ENCODE measurements at places on chromosomes 12 and 14.
A peak's percentile ranks its signal among the peaks of the same experiment; 100 is the strongest.

GRCh38 chr12:61365001-61365400 is 895.2 kb upstream of the USP15 start:
- peak; percentile 18 for DNase-seq

DNA sequence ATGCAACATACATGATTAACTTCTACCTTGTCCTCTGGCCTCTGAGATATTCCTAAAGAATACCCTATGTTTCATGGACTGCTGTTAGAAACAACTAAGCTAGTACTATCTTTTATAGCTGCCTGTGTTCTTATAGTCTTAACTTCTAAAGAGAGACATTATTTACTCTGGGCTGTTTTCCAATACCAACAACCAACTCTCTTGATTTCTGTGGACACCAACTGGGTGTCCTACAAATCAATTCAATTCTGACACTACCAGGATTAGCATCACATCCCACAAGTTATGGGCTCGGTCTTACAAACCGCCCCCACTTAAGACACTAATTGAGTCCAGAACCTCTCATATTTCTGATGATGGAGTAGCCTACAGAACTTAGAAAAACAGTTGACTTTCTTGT is 8.3 kb downstream of the XPOT start:
- DNase-seq = no peak

DNA sequence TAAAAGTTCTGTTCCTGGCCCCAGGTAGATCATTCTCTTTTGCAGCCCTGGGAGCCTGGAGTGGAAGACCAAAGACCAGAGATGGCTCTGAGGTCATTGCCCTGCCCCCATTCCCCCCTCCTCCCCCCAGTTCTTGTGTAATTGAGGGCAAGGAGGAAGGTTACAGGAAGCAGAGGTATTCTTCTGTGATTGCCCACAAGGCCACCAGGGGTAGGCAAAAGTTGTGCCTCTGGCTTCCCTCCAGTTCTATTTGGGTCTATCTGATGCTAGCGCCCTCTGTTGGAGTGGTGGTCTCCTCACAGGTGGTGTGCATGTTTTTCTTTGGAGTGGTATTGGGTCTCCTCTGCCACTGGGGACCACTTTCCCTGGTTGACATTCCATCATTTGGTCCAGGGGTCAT is 41.2 kb upstream of the CRY1 start:
- DNase-seq = peak; percentile 78

GRCh38 chr12:54394281-54394719 is 9.8 kb upstream of the ZNF385A start:
- DNase-seq = peak; percentile 69

GRCh38 chr12:71135812-71136176 is 22.0 kb downstream of the TSPAN8 start:
- no peak for DNase-seq

GRCh38 chr12:31736472-31736871 is 7.7 kb upstream of the AMN1 start:
- DNase-seq = no peak

- no peak for DNase-seq
Observed at GRCh38 chr12:3827301-3828000, 45.7 kb downstream of the PARP11 start.

- DNase-seq = no peak
Observed at GRCh38 chr12:131971226-131971625, 21.5 kb downstream of the EP400 start.

DNA sequence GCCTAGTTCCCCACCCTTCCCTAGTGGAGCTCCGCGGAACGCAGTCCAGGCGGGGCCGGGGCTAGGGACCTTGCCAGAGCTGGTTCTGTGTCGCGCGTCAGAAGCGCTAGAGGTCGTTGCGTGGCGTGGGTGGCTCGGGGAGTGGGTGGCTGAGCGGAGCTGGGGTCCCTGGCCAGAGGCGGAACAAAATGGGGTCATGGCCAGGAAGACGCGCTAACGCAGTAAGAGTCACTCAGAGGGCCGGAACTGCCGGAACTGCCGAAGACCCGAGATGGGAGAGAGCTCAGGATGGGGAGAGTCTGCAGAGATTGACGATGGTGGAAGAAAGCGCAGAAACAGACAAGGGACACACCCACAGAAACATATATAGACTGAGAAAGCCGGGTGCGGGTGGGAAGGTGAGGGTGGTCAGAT is 4.8 kb downstream of the DGKA start:
- no peak for DNase-seq

DNA sequence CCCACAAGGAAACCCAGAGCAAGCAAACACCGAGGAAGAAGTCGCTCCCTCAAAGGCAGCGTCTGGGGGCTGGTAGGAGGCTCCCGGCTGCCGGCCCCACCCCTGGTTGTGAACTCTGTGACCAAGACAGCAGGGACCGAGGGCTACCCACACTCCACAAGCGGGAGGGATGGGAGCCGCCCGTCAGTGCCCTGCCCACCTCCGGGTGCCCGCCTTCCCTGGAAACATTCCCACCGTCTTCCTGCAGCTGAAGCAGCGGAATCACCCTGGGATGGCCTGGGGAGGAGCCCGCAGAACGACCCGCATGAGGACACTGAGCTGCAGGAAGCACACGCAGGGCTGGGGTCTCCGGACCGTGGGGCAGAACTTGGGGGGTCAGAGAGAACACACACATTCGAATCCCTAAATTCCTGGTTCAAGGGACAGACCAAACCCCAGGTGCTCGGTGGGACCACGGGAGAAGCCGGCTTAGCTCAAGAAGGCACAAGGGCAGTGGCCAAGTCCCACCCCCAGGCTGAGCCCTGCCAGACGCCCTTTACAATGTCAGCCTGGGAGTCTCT is 33.5 kb upstream of the C14orf180 start:
- no peak for DNase-seq
